Activated CD4-positive, alpha-beta T cell treated with anti-CD3 and anti-CD28 coated beads, Interleukin-2, amount 50 U/mL, for 48 hours (primary cell): ENCODE measurements at places on chromosomes 7 and 10.

DNA sequence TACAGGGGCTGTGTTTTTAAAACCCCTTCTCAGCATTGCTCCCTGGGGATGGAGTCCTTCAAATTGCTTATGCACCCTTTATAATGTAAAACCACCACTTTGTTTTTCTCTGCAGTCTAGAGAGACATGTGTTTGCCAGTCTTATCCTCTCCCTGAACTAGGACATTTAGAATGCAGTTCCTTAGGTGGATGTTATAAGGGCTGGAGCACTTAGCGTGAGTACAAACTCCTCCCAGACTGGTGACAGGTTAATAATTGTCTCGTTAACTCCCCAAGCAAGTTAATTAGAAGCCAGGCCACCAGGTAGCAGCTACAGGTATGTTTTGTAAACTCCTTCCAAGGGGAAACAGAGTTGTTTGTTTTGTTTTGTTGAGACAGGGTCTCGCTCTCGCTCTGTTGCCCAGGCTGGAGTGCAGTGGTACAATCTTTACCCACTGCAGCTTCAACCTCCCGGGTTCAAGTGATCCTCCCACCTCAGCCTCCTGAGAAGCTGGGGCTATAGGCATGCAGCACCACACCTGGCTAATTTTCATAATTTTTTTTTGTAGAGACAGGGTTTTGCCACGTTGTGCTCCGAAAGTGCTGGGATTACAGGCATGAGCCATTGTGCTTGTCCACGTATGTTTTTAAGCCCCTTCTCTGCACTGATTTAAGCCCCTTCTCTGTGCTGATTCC, 100.2 kb downstream of the FAM107B start:
- DNase-seq = no peak

GRCh38 chr10:44776181-44776580, 135.0 kb upstream of the TMEM72 start:
- no peak for DNase-seq

DNA sequence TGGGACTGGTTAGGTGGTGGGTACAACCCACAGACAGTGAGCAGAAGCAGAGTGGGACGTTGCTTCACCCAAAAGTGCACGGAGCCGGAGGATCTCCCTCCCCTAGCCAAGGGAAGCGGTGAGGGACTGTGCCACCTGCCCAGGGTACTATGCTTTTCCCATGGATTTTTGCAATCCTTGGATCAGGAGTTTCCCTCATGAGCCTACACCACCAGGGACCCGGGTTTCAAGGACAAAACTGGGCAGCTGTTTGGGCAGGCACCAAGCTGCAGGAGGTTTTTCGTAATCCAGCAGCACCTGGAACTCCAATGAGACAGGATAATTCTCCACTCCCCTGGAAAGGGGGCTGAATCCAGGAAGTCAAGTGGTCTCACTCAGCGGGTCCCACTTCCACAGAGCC, 209.1 kb upstream of the CXCL12 start:
- DNase-seq = no peak

GRCh38 chr10:96306516-96306915, 2.3 kb downstream of the DNTT start:
- no peak for DNase-seq

DNA sequence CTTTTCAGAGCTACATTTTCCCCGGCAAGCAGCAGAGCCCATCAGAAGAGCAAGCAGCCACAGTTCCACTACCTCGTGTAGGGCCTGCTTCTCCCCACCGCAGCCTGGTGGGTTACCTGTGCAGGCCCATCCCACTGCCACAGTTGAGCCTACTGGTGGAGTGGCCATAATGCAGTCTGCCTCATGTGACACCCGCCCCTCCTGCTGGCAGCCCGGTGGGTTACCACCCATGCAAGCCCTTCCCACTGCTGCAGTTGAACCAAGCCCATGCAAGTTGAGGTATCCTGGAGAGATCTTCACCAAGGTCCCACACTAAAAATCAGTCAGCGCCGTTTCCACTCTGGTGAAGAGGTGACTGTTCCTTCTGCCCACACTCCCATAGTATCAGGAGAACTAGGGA, 32.1 kb upstream of the CNNM1 start:
- no peak for DNase-seq

GRCh38 chr7:99032928-99033327, 111.0 kb downstream of the SMURF1 start:
- DNase-seq = no peak

- peak; percentile 23 for DNase-seq
These were observed 57.0 kb downstream of the CDC123 start for GRCh38 chr10:12252882-12253546.

GRCh38 chr7:105250706-105251105, 138.0 kb downstream of the SRPK2 start:
- no peak for DNase-seq

- no peak for DNase-seq
These were observed 7.2 kb downstream of the GNB2 start for GRCh38 chr7:100680576-100681271.

DNA sequence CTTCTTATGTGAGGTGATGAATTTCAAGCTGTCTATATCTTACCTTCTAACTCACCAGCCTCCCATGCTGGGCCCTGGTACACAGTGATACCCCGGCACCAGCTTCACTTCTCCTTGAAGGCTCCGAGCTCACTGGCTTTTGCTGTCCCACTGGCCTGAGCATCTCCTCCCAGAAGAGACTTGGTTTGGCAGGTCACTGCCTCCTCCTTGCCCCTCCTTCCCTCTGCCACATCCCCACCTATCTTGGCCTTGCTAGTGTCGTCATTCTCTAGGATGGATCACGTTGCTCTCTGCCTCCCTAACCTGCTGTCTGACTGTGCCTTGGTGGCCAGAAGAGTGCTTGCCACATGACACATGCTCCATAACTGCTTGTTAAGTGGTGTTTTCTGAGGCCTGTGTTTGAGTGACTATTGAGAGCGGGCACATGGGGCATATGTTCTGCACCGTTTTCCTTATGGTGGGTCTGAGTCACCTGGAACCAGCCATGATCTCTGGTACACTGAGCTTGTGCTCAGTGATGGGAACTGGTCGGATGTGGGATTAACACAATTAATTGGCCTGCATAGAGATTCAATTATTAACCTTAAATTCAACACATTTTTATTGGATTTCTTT, 86.5 kb downstream of the TMEM178B start:
- DNase-seq = no peak

GRCh38 chr7:31267486-31267885, 73.0 kb downstream of the NEUROD6 start:
- DNase-seq = no peak

GRCh38 chr7:120864141-120864900, 6.4 kb upstream of the TSPAN12 start:
- DNase-seq = no peak

DNA sequence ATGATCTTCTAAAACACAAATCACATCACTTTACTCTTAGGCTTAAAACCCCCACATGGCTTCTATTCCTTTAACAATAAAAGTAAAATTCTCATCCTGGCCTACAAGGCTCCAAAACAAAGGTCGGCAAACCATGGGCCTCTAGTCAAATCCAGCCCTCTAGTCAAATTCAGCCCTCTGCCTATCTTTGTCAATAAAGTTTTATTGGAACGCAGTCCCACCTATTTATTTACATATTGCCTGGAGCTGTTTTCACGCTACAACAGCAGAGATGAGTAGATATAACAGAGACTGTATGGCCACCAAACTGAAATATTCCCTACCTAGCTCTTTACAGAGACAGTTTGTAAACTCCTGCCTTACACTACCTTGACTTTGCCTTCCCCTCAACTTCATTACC, 178.8 kb downstream of the PTPN20 start:
- DNase-seq = no peak

GRCh38 chr10:21090609-21091082, 193.5 kb upstream of the NEBL start:
- no peak for DNase-seq

GRCh38 chr7:1246160-1246870, 13.6 kb downstream of the UNCX start:
- no peak for DNase-seq

DNA sequence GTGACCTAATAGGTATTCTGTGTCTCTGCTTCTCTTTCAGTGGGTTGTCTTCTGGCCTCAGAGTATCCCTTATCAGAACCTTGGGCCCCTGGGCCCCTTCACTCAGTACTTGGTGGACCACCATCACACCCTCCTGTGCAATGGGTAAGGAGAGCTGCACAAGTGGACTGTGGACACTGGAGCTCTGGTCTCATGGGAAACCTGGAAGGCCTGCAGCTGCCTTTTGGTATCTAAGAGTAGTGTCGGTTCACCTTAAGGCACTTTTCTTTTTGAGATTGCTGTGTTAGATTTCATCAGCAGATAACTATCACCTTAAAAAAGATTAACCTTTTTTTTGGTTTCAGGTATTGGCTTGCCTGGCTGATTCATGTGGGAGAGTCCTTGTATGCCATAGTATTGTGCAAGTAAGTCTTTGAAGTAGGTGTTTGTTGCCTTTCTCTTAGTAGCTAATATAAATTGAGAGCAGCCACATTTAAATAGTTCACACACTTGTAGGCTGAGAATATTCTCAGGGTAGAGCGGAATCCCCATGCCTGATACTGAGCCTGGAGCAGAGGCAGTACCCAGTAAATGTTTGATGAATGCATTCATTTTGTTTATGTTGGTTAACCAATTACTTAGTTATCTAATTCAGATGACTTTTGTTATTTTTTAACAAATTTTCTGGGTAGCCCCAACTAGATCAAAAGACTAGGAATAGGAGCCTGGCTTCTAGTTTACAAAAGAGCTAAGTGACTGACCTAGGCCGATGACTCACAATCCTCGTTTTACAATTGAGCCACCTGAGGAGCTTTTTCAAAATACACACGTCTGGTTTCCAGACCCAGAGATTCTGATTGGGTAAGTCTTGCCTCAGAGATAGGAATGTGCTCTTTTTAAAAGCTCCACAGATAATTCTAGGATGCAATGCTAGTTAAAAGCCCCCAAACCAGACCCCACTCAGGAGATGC, 3.6 kb downstream of the TMEM254 start:
- no peak for DNase-seq

DNA sequence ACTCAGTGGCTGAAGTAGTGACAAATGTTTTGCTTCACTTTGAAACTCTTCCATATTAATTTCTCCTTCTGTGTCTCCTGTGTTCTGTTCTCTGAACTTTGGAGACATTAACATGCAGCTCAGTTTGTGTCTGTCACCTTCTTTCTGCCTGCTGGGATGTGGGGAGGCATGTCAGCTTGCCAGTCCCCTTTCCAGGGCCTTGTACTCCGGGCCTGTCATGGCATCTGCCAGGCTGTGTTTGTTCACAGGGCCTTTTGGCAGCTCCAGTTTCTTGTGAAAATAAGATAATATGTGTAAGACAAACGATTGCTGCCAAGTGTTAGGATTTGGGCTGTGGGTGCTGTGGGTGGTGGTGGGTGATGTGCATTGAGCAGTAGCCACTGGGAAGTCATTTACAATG, 76.1 kb upstream of the ELMO1 start:
- no peak for DNase-seq

- no peak for DNase-seq
These were observed 6.0 kb downstream of the ZMIZ1 start for GRCh38 chr10:79074732-79075131.

DNA sequence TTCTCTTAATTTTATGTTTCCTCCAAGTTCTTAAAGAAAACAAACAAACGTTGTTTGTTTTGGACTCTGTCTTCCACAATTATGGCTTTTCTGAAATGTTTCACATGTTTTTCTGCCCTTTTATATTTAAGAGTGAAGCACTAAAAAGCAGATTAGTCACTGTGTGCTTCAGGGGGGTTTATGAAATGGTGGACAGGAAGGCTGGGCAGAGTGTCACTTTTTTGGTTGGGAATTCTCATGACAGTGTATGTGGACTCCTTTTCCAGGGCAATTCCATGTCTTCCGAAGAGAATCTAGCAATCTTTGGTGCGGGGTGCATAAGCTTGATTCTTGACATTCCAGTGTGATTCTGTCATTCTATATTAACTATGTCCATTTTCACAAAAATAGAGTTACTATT, 669.4 kb downstream of the PARD3 start:
- DNase-seq = no peak

GRCh38 chr7:5665094-5666025, 116.1 kb downstream of the RNF216 start:
- DNase-seq = peak; percentile 61

DNA sequence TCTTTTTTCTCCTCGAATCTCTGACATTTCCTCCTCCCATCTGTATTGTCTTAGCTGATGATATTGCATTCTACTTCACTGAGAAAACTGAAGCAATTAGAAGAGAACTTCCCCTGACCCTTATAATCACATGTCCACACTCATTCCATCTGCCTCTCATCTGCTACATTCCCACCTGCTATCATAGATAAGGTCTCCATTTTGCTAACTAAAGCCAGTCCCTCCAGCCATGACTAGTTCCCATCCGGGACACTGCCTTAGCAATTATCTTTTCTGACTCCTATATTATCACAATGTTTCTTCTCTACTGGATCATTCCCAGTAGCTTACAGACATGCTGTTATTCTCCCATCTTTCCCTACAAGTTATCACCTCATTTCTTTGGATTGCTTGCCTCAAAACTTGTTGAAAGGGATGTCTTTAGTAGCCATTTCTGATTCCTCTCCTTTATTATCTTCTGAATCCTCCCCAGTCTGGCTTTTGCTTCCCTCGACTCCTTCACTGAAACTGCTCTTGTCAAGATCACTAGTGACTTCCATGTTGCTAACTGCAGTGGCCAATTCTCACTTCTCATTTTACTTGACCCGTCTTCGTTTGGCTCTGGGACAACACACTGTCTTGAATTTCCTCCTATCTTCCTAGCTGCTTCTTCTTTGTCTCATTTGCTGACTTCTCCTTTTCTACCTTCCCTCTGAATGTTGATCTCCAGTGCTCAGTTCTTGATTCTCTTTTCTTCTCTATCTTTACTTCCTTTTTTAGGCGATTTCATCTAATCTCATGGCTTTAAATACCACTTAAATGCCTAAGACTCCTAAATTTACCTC, 35.9 kb downstream of the FZD1 start:
- DNase-seq = no peak

GRCh38 chr10:33979195-33979594, 644.7 kb upstream of the NRP1 start:
- no peak for DNase-seq

DNA sequence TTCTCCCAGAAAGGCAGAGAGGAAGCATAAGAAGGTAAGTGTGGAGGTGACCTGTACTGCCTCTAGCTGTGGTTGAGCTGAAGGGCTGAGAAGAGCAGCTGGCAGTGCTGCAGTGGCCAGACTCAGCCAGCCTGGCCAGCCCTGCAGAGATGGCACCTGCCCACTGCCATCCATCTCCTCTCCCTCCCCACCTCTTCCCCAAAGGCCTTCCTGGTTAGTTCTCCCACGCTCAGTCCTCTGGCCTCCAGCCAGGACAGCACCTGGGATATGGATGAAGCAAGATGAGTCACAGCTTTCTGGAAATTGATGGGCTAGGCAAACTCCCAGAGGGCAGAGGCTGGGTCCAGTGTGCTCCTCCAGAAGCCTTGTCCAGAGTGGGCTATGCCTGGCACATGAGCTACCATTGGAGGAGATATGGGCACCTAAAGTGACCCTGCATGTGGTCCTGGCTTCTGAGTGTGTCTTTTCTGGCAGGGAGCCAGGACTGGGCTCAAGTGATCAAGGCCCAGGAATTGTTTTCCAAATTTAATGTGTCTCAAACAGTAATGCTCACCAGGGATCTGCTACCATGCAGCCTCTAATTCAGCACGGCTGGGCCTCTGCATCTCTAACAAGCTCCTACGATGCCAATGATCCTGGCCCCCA, 81.0 kb upstream of the CACUL1 start:
- no peak for DNase-seq

- DNase-seq = no peak
These were observed 85.1 kb upstream of the SDK1 start for GRCh38 chr7:3215624-3216585.
